ENCODE measurements at places on chromosomes 4 and X.

DNA sequence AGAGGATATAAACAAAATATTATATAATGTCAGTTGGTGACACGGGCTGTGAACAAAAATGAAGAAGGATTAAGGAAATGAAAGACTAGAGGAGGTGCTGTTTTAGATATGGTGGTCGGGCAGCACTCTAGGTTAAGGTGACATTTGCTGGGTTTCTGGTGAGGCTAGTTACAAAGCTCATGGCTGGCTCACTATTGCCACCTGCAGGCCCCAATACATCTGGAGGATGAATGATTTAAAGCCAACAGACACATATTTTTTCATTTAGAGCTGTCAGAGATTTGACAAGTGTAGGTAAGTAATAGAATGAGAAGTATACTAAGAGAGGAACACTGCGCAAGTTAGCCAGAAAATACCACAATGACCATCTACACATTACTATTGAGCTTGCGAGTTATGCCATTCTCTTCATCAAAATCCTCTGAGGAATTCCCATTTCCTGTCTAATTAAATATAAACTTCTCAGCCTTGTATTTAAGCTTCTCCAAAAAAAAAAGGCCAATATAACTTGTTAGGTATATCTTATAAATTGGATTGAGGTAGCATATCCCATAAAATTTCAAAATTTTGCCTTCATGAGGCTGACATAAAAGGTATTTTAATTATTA lies 6.4 kb upstream of the FGG start:
- DNase-seq = no peak

GRCh38 chrX:42050345-42050744 lies 127.0 kb upstream of the CASK start:
- DNase-seq = no peak

DNA sequence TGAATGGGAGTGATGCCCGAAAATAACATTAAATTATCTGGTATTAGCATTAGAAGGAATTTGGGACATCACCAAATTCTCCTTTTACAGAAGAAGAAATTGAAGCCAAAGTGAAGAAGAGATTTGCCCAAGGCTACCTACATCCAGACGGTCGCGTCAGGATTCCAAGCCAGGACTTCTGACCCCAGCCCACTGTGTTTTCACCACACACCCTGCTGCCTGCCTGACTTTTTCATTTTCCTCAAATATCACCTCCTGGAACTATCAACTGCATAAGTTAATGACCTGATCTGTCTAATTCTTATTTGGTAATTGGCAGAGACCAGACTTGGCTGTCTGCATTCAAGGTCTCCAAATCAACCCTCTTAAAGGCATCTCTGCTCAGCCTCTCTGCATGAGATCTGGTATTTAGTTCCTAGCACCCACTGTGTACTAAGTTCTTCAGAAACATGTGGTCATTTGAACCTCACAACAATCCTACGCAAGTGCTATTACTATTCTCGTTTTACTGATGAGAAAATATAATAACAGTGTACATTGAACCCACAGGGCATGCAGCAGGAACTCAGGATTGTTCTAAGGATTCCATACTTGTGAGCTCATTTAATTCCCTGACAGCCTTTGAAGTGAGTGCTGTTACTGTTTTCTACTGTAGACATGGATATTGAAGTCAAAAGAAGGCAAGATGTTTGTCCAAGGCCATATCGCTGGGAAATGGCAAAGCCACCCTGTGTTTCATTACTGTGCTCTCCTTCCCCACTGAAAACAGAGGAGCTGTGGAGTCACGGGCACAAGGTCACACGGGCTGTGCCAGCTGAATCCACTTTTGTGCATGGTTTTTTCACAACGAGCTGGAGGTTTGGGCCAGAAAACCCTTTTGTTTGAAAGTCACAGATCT lies 195.2 kb upstream of the C1QTNF7 start:
- DNase-seq = no peak

GRCh38 chrX:9184211-9184610 lies 150.3 kb upstream of the FAM9B start:
- DNase-seq = no peak

DNA sequence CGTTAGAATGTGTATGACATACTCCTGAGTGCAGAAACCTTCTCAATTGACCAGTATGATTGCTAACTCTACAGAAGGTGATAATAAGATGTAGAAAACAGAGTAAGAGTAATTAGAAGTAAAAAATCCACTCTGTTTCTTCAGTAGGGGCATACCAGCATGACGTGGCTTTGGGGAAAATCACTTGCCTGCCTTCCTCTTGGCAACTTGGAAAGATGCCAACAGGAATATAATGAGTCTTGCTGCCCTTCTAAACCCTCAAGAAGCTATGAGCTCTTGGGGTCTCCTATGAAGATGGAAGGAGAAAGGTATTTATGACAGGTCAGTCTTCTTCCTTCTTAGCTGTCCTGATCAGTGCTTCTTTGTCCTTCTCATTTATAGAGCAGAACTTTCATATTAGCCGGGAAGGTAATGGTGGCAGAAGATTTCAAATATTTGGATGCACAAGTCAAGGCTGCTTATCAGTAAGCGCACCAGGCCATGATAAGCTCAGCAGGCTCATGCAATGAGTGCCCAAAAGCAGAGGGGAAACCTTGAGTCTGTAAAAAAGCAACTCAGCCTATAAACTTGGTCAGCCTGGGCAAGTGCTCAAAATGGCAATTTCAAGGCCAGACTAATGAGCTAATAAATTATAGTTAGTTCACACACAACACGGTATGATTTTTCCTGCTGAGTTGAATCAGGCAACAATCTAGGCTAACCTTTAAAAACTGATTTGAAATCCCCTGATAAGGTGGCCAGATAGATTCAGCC lies 69.7 kb upstream of the PPARGC1A start:
- DNase-seq = no peak

GRCh38 chr4:23814587-23814986 lies 75.3 kb downstream of the PPARGC1A start:
- no peak for DNase-seq

GRCh38 chrX:20352504-20352903 lies 85.8 kb upstream of the RPS6KA3 start:
- DNase-seq = no peak

DNA sequence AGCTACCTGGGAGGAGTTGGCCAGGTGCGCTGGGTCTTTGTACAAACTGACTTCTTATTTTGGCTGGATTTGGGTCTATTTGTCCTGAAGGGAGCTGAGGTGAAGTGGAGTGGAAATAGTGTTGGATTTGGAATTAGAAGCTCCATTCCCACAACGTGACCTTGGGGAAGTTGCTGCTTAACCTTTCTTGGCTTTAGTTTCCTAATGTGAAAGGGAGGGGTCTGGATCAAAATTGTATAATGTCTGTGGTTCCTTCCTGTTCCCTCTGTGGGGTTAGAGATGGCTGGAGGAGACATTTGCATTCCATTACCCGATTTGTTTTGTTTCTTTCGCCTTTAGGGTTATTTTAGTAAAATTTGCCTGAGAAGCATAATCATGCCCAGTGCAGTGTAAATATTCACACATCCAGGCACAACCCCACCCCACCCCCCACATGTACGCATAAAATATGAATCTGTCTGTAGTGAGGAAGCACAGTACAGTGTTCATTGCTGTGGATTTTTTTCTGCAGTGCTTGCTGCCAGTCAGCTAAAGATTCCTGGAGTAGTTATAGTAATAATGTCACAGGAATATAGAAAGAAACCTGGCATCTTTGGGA lies 21.5 kb downstream of the JADE1 start:
- no peak for DNase-seq

DNA sequence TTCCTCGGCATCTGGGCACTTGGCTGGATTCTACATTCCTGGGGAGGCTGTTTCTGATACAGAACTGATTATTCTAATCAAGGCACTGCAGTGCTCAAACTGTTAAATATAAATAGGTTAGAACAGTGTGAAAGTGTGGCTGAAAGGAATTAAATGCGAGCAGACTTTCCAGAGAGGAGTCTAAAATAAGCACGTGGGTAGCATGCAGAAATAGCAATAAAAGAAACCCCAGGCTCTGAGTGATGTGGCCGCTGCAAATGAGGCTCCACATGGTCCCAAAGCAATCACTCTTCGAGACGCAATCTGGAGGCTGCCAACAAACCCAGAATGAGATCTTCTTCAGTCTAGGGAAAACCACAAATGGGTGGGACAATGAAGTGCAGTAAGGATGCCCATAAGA lies 30.6 kb upstream of the MTM1 start:
- DNase-seq = no peak

GRCh38 chr4:153655928-153656327 lies 28.2 kb upstream of the TLR2 start:
- no peak for DNase-seq

DNA sequence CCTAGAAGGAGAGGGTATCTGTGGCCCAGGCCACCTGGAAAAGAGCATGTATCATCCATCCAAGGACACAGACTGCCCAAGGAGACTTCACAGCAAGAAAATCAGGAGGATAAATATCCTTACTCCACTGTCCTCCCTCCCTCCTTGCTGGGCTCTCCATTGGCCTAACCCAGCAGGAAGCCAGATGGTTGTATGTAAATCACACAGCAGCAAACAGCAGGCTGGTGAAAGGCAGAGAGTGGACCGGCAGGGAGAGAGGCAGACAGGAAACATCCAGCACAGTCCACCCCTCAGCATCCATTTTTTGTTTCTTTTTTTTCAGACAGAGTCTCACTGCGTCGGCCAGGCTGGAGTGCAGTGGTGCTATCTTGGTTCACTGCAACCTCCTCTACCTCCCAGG lies 17.5 kb downstream of the TXK start:
- no peak for DNase-seq

- DNase-seq = no peak
Observed at GRCh38 chr4:78171482-78171881, 114.4 kb downstream of the FRAS1 start.

- peak; percentile 93 for DNase-seq
Observed at GRCh38 chrX:48782795-48783194, 3.6 kb upstream of the GATA1 start.

DNA sequence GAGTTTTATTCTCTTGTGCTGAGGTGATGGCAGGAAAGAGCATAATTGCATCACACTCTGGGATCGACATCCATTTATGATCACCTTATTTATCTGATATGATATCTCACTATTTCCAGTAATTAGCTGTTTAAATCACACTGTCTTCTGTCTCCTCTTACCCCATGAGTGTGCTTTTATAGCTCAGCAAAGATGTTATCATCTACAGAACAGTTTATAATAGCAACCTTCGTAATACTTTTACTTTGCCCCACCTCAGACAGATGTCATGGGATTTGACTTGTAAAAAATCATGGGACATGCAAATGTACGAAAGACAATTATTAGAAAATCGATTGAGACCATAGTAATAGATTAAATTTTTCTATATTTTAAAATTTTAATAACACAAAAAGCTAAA lies 1122.3 kb upstream of the PCDH10 start:
- DNase-seq = no peak
